Thyroid gland (tissue), 4 donors: ENCODE measurements at places on chromosomes 2 and 18. TPM values are rescaled to one million over a fixed set of nuclear protein-coding genes. Genes with fewer than 3 reads are reported as not detected.

MC2R gene
- total RNA-seq = not detected

TMEM18 gene
- 27.7 TPM for total RNA-seq

IL37 gene
- total RNA-seq = not detected

IGFBP5 gene
- 704 TPM for total RNA-seq

PDCD1 gene
- 1.7 TPM for total RNA-seq

PROKR1 gene
- not detected for total RNA-seq

FIGN gene
- 3.1 TPM for total RNA-seq

LRP1B gene
- 53.0 TPM for total RNA-seq

EMILIN1 gene
- 23.2 TPM for total RNA-seq

DNA sequence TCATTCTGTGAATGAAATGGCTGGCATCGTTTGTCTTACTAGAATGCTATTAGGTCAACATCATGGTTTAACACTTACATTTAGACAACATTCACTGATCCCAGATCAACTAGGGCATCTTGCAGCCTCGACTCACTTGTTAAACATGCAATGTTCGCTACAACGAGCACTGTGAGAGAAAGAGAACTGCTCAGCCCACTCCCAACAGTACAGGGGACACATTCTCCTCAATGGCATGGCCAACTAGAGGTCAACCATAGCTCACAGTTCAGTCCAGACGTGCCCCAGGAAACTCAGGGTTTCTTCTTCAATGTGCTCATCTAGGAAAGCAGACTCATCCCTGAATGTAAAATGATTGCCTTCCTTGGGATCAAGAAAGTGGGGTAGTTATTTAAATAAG lies 5.9 kb downstream of the WIPF1 start:
- H3K4me3 ChIP-seq = no peak overlapping the region
- peaks cover 4% of the 10 kb centered on the region for H3K4me1 ChIP-seq
- H3K36me3 ChIP-seq = no peaks in the 10 kb centered on the region
- H3K27me3 ChIP-seq = no peaks in the 10 kb centered on the region

GRCh38 chr2:8934338-8934737 lies 69.1 kb downstream of the MBOAT2 start:
- H3K4me1 ChIP-seq = peaks cover 5% of the 10 kb centered on the region
- no peaks in the 10 kb centered on the region for H3K27me3 ChIP-seq
- H3K36me3 ChIP-seq = no peaks in the 10 kb centered on the region
- H3K4me3 ChIP-seq = no peak overlapping the region

- no peak for DNase-seq
- no peaks in the 10 kb centered on the region for H3K4me1 ChIP-seq
- no peaks in the 10 kb centered on the region for H3K27me3 ChIP-seq
Observed at GRCh38 chr2:44623622-44624351, 262.0 kb downstream of the CAMKMT start.

DNA sequence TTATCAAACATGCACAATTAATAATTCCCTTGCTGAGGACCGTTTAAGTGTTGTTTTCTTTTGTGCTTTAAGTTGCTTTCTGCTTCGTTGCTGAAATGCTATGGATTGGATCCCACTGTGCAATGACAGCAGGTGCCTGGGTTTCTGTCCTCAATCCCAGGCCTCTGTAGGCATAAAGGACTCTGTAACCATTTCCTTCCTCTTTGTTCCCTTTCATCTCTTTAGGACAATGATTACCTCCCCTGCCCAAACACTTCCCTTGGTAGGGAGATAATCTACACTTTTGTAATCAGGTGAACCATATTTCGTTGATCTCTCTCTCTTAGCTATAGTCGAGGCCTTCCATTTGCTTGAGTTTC lies 58.6 kb upstream of the LYPD6B start:
- no peak overlapping the region for H3K4me3 ChIP-seq
- no peak for DNase-seq
- H3K4me1 ChIP-seq = peaks cover 37% of the 10 kb centered on the region

DNA sequence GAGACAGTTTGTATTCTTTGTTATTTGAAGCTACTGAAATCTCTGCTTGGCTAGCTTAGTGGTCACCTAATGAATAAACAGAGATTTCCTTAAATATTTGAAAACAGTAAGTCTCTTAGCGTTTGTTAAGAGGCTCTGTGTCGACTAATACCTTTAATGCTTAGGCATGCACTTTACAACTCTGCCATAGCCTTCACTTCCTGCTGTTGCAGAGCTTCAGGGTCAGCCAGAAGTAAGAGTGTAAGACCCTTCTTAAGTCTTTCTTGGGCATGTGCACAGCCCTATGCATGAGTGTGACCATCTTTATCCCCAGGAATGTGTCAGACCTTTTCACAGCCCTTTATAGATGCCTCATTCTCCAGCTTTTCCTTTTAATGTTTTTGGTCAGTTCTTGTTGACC lies 195.3 kb upstream of the ALPP start:
- no peaks in the 10 kb centered on the region for H3K36me3 ChIP-seq
- no peak overlapping the region for H3K4me3 ChIP-seq
- H3K27me3 ChIP-seq = no peaks in the 10 kb centered on the region
- no peak overlapping the region for H3K27ac ChIP-seq
- no peak for DNase-seq
- H3K4me1 ChIP-seq = no peaks in the 10 kb centered on the region

DNA sequence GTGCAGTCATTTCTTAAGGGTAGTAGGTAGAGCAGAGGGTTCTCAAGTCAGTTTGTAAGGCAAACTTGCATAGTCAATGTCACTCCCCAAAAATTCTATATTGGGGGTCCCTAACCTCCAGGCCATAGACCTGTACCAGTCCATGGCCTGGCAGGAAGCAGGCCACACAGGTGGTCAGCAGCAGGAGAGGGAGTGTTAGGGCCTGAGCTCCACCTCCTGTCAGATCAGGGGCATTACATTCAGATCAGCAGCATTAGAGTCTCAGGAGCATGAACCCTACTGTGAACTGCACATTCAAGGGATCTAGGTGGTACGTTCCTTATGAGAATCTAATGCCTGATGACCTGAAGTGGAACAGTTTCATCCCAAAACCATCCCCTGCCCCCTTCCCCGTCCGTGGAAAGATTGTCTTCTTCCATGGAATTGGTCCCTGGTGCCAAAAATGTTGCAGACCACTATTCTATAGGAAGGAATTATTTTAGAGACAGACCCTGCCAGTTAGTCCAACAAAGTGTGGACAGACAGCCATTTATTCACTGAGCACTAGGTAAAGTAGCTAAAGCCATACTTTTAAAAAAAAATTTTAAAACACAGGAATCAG lies 6.7 kb downstream of the COA5 start:
- H3K27me3 ChIP-seq = no peaks in the 10 kb centered on the region
- peak; percentile 38 for DNase-seq
- H3K4me3 ChIP-seq = no peak overlapping the region

DNA sequence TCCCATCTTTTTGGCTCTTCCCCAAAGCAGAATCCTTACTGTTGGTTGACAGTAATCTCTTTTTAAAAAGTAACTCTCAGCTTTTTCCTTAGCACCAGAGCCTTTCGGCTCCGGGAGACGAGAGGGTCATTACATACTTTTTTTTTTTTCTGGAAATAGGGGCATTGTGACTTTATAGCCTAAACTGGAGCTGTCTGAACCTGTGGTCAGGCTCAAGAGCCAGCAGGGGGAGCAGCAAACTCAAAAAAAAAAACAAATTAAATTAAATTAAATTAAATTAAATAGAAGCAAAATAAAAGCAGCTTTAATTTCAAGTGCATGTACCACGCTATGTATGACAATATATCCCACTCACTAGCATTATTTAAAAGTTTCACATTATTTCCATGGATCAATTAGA lies 156.6 kb downstream of the DTNA start:
- H3K27ac ChIP-seq = no peak overlapping the region
- no peak for DNase-seq
- no peak overlapping the region for H3K4me3 ChIP-seq

- no peak overlapping the region for H3K27ac ChIP-seq
- no peak for DNase-seq
- no peaks in the 10 kb centered on the region for H3K4me1 ChIP-seq
- no peaks in the 10 kb centered on the region for H3K27me3 ChIP-seq
- H3K36me3 ChIP-seq = no peaks in the 10 kb centered on the region
Observed at GRCh38 chr2:125004106-125004800, 979.2 kb downstream of the CNTNAP5 start.

GRCh38 chr2:147792966-147793617 lies 51.7 kb upstream of the ACVR2A start:
- DNase-seq = no peak
- H3K27ac ChIP-seq = no peak overlapping the region
- no peaks in the 10 kb centered on the region for H3K36me3 ChIP-seq
- no peak overlapping the region for H3K4me3 ChIP-seq
- H3K4me1 ChIP-seq = no peaks in the 10 kb centered on the region

- H3K36me3 ChIP-seq = no peaks in the 10 kb centered on the region
- peaks cover 46% of the 10 kb centered on the region for H3K4me1 ChIP-seq
- H3K4me3 ChIP-seq = no peak overlapping the region
- no peak for DNase-seq
Observed at GRCh38 chr2:20212459-20212870, 12.5 kb downstream of the SDC1 start.

- H3K4me1 ChIP-seq = no peaks in the 10 kb centered on the region
- peak; percentile 48 for DNase-seq
- no peak overlapping the region for H3K4me3 ChIP-seq
- no peaks in the 10 kb centered on the region for H3K36me3 ChIP-seq
Observed at GRCh38 chr2:53202063-53202462, 565.5 kb upstream of the CHAC2 start.

- no peak overlapping the region for H3K27ac ChIP-seq
- no peaks in the 10 kb centered on the region for H3K27me3 ChIP-seq
- peaks cover 9% of the 10 kb centered on the region for H3K4me1 ChIP-seq
Observed at GRCh38 chr2:201939453-201939941, 94.2 kb upstream of the FZD7 start.

GRCh38 chr2:105712981-105713596 lies 31.6 kb upstream of the NCK2 start:
- H3K27me3 ChIP-seq = no peaks in the 10 kb centered on the region
- no peak overlapping the region for H3K27ac ChIP-seq
- H3K36me3 ChIP-seq = no peaks in the 10 kb centered on the region
- DNase-seq = no peak

DNA sequence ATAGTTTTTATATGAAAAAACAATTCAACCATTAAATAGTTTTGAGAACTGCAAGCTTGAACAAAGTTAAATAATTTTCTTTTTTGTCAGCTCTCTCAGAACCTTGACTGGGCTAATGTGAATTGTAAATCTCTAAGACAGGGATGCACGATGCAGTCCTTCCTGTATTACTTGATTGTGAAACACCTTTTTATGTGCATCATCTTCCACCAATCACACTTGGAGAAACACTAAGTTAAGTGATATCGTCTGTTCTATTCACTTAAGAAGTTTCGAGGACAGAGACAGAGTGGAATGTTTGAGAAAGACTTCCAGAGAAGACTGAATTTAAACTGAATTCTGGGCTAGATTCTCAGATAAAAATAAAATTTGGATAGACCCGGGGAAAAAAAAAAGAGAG lies 238.2 kb downstream of the MREG start:
- H3K27me3 ChIP-seq = no peaks in the 10 kb centered on the region
- no peak overlapping the region for H3K27ac ChIP-seq

- no peak overlapping the region for H3K27ac ChIP-seq
- no peaks in the 10 kb centered on the region for H3K4me1 ChIP-seq
- no peaks in the 10 kb centered on the region for H3K27me3 ChIP-seq
- no peak for DNase-seq
Observed at GRCh38 chr2:9069543-9069942, 66.1 kb upstream of the MBOAT2 start.

GRCh38 chr2:41871080-41871479 lies 176.7 kb upstream of the PKDCC start:
- no peaks in the 10 kb centered on the region for H3K27me3 ChIP-seq
- H3K36me3 ChIP-seq = no peaks in the 10 kb centered on the region
- no peak overlapping the region for H3K4me3 ChIP-seq

DNA sequence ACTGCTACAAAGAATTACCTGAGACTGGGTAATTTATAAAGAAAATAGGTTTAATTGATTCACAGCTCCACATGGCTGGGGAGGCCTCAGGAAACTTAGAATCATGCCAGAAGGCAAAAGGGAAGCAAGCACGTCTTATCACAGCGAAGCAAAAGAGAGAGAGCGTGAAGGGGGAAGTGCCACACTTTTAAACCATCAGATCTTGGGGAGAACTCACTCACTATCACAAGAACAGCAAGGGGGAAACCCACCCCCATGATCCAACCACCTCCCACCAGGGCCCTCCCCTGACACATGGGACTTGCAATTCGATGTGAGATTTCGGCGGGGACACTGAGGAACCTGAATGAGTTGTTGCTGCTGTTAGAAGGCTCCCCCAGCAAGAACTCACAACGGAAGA lies 220.2 kb upstream of the PIEZO2 start:
- no peak overlapping the region for H3K27ac ChIP-seq
- H3K27me3 ChIP-seq = no peaks in the 10 kb centered on the region
- no peaks in the 10 kb centered on the region for H3K4me1 ChIP-seq

DNA sequence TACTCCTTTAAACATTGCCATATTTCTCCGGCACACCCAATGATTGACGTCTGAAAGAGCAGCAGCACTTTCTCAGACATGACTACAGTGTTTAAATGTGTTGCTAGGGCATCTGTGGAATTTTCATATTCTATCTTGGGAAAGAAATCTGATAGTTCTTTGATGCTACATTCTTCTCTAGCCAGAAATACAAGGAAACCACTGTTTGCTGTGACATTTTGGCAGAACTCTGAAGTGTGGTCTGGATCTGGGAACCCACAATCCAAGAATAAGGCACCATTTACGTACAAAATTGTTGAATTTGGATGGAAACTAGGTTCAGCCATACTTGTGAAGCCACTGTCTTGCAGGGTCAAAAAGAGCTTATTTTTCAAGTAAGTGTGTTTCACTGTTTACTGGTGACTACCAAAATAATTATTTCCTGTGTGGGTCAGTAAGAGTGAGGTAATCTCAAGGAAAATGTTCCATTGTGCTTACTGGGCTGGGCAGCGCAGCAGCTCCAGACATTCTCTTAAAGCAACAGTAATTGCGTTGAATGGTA lies 21.3 kb upstream of the CD28 start:
- H3K27ac ChIP-seq = peak overlapping the region; percentile 63
- no peaks in the 10 kb centered on the region for H3K27me3 ChIP-seq
- H3K4me3 ChIP-seq = no peak overlapping the region
- peaks cover 42% of the 10 kb centered on the region for H3K4me1 ChIP-seq
- no peak for DNase-seq

DNA sequence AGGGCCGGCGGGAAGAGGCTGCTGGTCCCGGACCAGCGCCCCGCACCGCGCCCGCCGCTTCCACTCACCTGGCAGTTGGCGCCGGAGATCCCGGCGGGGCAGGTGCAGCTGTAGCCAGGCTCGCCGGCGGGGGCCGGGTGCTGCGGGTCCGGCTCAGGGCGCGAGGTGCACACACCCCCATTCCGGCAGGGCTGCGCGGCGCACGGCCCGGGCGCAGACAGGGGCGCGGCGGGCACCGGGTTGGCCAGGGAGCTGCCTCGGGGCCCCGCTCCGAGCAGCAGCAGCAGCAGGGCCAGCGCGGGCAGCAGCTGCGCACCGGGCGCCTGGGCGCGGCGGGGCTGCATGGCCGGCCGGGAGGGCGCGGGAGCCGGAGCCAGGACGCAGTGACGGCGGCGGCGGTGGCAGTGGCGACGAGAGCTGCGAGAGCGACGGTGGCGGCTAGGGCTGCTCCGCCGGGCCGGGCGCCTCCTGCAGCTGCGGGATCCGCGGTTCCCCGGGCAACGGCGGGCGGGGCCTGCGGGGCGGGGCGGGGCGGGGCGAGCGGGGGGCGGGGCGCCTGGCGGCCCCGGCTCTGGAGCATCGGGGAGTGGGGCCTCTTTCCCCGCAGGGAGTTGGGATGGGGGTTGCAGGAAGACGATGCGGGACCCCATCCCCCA lies at the start of gene DNER:
Gene DNER (minus strand): TSS at position 476 of the 656 bp plus-strand sequence. CDS start 132 bp downstream, at position 344.
- no peak within 1 kb of the TSS for H3K4me3 ChIP-seq
- H3K36me3 ChIP-seq = no peaks in the 10 kb centered on the region
- peaks cover 22% of the 10 kb centered on the region for H3K27me3 ChIP-seq
- DNase-seq = no peak
- H3K27ac ChIP-seq = no peak within 1 kb of the TSS
